Suppressor macrophage (primary cell): ENCODE measurements at places on chromosomes 2 and 18.
A peak's percentile ranks its signal among the peaks of the same experiment; 100 is the strongest.

DNA sequence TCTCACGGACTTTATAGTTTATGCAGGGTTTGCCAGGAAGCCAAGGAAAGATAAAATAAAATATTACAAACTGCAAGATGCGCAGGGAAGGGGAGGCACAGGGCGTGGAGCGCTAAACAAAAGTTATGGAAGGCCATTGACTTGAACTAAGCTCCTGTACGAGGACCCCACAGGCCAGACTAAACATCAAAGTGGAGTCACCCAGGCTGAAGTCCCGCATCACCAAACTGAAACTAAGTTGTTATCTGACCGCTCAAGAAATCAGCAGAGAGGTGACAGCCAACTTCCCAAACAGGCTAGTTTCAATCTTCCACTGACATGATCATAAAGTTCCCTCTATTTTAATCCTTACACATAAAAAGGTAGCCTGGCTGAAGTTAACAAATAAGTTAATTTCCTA is 90.5 kb upstream of the YWHAQ start:
- no peak for DNase-seq

DNA sequence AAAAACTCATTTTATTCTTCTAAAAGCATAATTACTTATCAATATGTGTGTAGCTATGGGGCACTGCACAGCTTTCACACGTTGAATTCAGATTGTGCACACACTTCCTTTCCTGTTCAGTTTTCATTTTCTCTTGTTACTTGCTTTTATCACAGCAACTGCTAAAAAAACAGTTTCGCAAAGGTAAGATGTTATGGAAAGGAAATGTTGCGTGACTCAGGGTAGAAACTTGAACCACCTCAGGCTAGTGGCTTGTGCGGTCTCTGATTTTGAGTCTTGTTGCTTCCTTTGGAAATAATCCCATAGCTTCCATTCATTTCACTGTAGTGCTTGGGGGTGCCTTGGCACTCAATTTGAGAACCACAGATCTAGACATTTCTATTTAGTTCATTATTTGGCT is 171.9 kb downstream of the FMNL2 start:
- no peak for DNase-seq

GRCh38 chr2:157732596-157732995 is 103.9 kb upstream of the ACVR1C start:
- no peak for DNase-seq

DNA sequence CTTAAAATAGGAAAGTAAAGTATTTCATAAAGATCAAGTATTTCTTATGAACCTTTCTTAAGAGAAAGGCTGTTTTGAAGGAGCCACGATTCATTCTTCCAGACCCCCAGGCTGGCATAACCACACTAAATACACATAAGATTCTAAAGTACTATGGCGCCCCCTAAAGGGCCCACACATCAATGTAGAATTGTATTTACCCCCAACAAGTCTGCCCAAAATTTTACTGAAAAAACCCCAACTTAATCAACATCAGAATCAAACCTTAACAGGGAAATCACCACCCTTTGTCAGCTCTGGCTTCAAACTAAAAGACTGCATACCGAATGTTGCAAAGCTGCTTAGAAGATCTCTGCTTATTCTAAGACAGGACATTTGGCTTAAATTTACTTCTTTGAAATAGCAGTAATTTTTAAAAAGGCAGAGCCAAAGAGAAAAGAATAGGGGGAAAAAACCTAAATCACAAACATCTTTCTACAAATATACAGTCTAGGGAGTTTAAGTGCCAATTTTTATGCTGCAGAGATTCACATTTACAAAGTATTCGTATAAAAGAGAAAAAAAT is 20.4 kb upstream of the BCL2 start:
- DNase-seq, result peak; percentile 59

DNA sequence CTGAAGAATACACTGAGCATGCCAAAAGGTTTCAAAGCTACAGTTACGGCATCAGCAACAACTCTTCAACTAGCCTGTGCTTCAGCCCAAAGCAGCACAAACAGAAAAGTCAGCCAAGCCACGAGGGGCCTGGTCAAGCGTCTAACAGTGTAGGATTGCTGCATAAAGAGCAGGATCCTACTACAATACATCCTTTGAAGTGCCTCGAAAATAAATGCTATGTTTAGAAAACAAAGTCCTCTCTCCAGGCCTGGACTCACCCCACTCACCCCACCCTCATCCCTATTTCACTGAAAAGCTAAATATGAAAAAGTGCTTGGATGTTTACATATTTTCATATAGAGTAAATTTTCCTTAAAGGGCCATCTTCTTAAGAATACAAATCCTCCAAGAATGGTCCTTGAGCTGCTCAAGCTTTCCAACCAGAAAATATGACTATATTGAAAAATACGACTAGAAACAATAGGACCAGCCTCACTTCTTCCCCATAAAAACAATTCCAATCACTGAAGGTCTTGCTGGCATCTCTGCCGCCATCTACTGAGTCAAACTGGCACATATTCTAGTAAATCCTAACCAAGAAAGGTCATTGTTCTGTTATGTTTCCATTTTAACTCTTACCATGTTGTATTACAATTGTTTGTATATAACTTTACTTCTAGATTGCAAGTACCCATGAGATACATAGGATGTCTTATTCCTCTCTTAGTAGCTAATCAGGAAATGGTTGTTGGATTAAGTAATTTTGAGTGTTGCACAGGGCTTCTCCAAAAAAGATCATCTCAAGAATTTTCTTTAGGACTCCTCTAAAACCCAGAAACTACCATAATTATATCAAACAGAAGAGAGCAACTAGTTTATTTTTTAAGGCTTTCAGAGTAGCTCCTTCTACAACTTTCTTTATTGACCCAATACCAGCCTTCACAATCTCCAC is 63.6 kb downstream of the CLHC1 start:
- DNase-seq, result peak; percentile 86

DNA sequence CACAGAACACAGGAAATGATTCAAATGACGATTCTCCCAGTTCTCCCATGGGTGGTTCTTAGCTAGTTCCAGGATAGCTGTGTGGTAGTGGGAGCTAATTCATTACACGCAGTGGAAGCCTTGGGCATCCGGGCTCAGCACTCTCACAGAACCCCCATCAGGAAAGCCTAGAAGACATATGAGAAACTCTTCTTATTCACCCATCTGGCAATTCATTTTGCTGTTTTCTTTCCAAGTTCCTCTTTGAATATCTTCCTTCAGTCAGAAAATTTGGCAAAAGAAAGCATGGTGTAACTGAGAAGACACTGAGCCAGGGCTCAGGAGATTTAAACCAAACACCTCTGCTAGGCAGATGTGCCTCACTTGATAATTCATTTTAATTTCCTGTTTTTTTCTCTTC is 85.2 kb upstream of the FN1 start:
- DNase-seq, result no peak

DNA sequence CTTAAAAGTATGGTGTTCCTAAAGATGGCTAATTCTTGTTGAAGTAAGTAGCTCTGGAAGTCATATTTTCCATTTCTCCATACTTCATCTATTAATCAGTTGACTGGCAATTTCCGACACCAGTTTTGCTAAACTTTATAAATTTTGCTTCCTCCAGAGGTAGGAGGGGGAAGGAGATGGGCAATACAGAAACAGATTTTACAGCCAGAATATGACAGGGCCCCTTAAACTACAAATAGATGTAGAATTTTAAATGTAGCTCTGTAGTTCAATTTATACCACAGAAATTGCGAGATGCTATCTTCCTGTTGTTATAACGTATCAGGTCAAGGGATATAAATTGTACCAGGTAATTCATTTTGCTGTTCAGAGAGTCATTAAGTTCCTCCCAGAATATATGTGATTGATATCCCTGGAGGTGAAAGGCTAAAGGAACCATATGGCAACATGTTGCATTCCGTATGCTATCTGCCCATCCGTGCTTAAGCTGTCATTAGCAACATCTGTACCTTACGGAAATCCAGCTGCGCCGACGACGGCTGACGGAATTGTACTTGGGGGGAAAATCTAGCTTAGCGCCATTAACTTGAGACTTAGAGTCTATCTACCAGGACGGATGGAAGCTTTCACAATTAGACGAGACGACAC is 8.4 kb upstream of the NR4A2 start:
- DNase-seq, result peak; percentile 50

GRCh38 chr2:162782138-162782537 is 56.4 kb downstream of the KCNH7 start:
- DNase-seq, result no peak

- no peak for DNase-seq
These were observed 70.6 kb downstream of the CAPN13 start for GRCh38 chr2:30736461-30737325.

- no peak for DNase-seq
These were observed 107.3 kb upstream of the MGAT5 start for GRCh38 chr2:134146620-134147019.

DNA sequence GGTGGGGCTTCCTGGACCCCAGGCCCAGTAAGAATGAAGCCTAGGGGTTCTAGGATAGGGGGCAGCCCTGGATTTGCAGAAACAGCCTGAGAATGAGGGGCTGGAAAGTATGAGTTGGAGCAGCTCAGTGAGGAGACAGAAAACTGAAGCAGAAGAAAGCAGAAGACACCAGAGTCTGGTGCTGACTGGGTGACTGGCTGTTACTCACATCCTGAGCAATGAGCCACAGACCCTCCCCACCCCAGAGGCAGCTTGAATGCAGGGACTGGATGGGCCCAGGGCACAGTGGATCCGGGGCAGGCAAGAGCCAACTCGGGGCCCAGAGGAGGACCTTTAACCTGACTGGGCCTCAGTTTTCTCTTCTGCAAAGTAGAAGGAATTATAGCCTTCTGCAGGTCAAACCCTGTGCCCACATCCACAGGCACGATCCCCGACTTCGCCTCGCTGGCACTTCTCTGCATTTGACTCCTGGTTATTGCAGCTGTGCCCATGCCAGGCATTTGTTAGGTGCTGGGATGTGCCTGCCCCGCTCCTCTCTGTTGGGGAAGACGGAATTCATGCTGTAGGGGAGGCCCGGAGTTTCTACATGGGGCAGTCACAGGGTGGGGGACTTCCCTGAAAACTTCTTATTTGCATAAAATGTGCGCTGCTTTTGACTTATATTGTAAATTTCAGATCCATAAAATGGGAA is 8.5 kb downstream of the STEAP3 start:
- DNase-seq, result peak; percentile 45

DNA sequence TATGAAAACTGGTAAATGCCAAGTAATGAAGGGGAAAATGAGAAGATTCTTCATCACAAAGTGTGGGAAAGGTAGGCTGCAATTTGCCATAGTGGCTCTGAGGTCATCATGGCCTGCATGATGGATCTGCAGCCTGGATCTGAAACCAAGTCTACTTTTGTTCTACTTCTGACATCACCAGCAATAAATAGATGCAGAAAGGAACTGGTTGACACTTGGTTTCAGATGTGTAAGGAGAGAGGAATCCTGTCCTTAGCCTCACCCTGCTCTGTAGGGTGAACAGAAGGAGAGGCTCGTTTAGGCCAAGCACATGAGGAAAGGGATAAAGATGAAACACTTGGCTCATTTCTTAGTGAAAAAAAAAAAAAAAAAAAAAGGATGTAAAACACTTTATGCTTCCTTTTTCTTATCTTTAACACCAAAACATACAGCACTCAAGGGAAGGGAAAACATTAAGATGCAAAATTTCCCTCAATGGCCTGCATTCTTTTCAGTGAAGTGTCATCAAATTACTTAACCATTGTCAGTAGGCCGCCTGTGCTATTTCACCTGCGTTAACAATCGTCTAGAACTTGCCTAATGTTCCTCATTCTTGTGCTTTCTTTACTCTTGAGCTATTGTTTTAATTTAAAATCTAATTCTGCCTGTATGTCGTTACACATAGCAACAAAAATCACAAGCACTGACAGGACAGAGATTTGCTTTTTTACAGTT is 3.9 kb downstream of the NEB start:
- peak; percentile 3 for DNase-seq

GRCh38 chr18:48833701-48834412 is 116.9 kb downstream of the SMAD7 start:
- peak; percentile 60 for DNase-seq

GRCh38 chr2:208150956-208151355 is 5.0 kb upstream of the CRYGB start:
- peak; percentile 49 for DNase-seq

GRCh38 chr2:48391616-48392015 is 138.3 kb upstream of the STON1 start:
- no peak for DNase-seq

DNA sequence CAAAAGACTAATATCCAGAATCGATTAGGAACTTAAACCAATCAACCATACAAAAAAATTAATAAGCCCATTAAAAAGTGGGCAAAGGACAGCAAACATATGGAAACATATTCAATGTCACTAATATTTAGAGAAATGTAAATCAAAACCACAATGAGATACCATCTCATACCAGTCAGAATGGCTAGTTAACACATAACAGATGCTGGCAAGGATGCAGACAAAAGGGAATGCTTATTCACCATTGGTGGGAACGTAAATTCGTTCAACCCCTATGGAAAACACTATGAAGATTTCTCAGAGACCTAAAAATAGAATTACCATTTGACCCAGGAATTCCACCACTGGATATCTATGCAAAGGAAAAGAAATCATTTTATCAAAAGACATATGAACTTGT is 468.2 kb upstream of the ST6GAL2 start:
- no peak for DNase-seq

GRCh38 chr2:69212238-69213028 is 174.6 kb downstream of the GFPT1 start:
- DNase-seq, result no peak

DNA sequence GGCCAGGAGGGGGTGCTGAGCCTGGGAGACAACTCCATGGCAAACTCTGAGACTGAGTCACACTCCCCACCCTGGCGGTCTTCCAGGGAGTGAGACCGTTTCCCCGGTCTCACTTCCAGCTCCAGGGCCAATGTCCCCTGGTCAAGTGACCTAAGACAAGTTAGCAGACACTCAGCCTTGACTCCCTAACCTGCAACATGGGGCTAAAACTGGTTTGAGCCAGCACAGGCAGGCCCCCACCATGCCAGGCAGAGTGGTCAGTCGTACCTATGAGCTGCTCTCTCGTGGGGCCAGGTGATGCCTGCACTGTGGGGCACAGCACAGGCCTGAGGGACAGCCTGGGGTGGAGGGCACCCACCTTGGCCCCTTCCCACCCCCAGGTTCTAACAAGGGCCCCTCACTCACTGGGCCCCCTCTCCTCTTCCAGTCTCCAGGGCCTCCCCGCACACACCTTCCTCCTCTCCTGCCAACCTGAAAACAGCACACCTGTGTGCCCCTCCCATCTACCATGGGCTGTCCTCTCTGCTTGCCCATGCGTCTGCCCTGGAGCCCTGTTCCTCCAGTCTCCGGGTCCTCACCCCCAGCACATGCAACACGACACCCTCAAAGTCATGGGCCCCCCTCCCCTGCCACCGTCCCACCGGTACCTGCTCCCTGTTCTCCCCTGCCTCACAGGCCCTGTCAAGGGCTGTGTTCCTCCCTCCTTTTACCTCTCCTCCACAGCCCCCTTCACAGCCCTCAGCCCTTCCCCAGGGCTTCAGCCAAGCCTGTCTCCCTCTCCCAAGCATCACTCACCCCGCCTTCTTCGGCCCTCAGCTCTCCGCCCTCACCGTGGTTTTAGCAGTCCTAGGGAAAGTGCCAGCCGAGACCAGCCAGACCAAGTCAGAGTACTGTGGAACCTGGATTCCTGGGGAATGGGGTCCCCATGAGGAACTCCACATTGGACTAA is 1.6 kb downstream of the GPR17 start:
- peak; percentile 27 for DNase-seq

- no peak for DNase-seq
These were observed 1992.5 kb upstream of the PIK3C3 start for GRCh38 chr18:39962546-39962945.

GRCh38 chr18:42925036-42925435 is 190.4 kb downstream of the RIT2 start:
- DNase-seq, result no peak

GRCh38 chr2:185738679-185739472 is at the start of gene FSIP2:
TSS of gene FSIP2 (plus strand) at chr2:185738804. CDS start at chr2:185738895, 91 bp downstream.
- peak; percentile 83 for DNase-seq

GRCh38 chr2:168608796-168609195 is 152.7 kb downstream of the CERS6 start:
- DNase-seq, result no peak
